Testis (tissue), 5 donors: ENCODE measurements at places on chromosomes 2 and 18.

- no peak overlapping the region for H3K4me3 ChIP-seq
- no peak overlapping the region for H3K27ac ChIP-seq
- peaks cover 3% of the 10 kb centered on the region for H3K4me1 ChIP-seq
- no peaks in the 10 kb centered on the region for H3K36me3 ChIP-seq
Observed at GRCh38 chr2:28004086-28004485, 113.6 kb downstream of the BABAM2 start.

DNA sequence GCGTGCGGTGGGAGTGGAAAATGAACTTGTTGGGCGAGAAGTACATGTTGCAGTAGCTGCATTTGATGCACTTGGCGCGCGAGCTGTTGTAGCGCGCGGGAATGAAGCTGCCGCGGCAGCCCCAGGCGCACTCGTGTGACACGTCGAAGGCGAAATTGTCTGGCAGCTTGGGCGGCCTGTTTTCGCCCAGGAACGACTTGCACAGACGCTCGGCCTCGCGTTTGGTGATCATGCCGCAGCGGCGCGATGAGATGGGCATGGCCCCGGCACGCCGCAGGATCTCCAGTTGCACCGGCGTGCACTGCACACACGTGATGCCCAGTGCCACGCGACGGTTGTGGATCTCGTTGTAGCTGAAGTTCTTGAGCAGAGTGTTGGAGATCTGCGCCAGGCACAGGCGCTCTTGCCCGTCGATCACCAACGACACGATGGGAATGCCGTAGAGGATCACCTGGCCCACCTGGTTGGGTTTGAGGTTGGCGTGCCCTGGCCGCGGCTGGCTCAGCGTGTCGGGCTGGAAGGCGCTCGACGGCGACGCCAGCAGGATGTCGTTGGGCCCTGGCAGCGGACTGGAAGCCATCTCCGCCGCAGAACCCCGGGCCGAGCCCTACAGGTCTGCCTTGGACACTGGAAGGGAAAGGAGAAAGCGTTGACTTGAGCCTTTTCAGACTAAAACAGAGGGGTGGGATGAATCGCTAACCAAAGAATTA, 2.7 kb downstream of the SKOR2 start:
- DNase-seq = no peak
- no peak overlapping the region for H3K4me3 ChIP-seq
- H3K4me1 ChIP-seq = no peaks in the 10 kb centered on the region
- no peak overlapping the region for H3K27ac ChIP-seq
- H3K27me3 ChIP-seq = peaks cover 6% of the 10 kb centered on the region
- no peaks in the 10 kb centered on the region for H3K36me3 ChIP-seq

- H3K4me1 ChIP-seq = no peaks in the 10 kb centered on the region
- DNase-seq = no peak
- no peaks in the 10 kb centered on the region for H3K36me3 ChIP-seq
- H3K4me3 ChIP-seq = no peak overlapping the region
- H3K27ac ChIP-seq = no peak overlapping the region
- H3K27me3 ChIP-seq = no peaks in the 10 kb centered on the region
Observed at GRCh38 chr2:15043336-15044058, 411.0 kb downstream of the LRATD1 start.

GRCh38 chr2:568639-569235, 108.5 kb downstream of the TMEM18 start:
- DNase-seq = no peak
- no peak overlapping the region for H3K4me3 ChIP-seq
- H3K4me1 ChIP-seq = peaks cover 14% of the 10 kb centered on the region
- no peaks in the 10 kb centered on the region for H3K27me3 ChIP-seq
- H3K27ac ChIP-seq = peak overlapping the region; percentile 66
